ENCODE measurements at places on chromosomes 5 and 9.

- DNase-seq, result no peak
These were observed 412.7 kb downstream of the CTNND2 start for GRCh38 chr5:11491404-11492075.

- no peak for DNase-seq
These were observed 283.8 kb upstream of the DMRT1 start for GRCh38 chr9:557601-558201.

DNA sequence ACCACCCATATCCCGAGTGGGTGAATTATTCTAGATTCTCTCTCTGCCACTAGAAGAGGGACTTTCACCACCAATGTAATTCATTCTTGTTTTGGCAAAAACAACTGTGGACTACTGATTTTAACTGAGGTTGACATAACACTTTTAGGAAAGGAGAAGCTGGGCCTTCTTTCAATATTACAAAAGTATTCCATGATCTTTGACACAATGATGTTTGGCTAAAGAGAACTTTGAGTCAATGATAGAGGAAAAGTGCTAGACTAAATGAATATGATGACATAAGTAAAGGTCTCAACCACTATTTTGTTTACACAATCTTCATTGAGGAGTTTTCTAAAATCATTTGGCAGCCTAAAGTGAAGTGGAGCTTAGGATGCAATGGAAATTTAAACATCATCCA lies 336.9 kb upstream of the PDE4D start:
- no peak for DNase-seq

GRCh38 chr5:173590436-173591055 lies 25.9 kb downstream of the BOD1 start:
- no peak for DNase-seq

DNA sequence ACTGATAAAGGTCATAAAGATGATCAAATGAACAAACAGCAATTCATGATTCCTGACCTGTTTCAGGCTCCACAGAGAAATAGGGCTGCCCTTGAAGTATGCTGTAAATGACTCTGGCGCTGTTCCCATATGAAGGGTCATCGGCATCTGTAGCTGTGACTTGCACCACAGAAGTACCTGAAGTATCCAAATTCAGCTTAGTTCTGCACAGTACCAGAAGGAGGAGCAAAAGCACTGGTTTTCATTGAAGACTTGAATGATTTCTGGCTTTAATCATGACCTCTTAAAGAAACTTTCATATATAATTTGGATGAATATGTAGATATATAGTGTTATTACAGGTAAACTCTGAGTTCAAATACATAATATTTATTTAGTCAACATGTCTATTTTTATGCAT lies 109.1 kb downstream of the CDH10 start:
- DNase-seq, result no peak

DNA sequence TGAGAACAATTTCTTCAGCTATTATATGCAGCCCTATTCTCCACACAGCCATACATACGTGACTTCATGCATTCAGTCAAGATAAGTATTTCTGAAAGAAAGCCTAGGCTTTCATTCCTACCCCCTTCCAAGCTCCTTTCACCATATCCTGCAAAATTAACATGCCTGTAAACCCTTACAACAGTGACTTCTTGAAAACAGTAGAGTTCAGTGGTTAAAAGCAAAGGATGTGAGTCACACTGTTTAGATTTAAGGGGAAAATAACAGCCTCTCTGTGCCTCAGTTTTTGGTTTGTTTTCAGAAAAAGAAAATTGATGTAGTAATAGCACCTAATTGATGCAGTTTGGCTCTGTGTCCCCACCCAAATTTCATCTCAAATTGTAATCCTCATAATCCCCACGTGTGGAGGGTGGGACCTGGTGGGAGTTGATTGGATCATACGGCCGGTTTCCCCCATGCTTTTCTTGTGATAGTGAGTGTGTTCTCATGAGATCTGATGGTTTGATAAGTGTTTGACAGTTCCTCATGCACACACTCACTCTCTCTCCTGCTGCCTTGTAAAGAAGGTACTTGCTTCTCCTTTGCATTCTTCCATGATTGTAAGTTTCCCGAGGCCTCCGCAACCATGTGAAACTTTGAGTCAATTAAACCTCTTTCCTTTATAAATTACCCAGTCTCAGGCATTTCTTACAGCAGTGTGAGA lies 264.8 kb downstream of the CETN3 start:
- no peak for DNase-seq

DNA sequence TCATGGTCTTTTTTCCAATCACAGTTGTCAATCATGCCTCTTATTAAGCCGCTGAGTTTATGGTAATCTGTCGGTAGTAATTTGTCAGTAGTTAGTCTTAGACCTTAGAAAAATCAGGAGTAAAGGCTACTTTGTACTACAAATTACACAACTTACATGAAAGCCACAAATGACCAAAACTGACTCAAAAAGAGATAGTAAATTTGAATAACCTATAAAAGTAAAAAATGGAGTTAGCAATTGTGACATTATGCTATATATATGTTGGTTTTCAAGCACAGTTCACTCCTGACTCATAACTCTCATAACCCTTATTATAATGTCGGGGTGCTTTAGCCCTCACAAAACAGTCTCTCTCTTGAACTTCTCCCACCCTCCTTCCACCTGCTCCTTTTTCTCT lies 251.8 kb downstream of the ROR2 start:
- DNase-seq, result no peak

GRCh38 chr5:417301-418161 lies 25.4 kb upstream of the EXOC3 start:
- DNase-seq, result no peak

DNA sequence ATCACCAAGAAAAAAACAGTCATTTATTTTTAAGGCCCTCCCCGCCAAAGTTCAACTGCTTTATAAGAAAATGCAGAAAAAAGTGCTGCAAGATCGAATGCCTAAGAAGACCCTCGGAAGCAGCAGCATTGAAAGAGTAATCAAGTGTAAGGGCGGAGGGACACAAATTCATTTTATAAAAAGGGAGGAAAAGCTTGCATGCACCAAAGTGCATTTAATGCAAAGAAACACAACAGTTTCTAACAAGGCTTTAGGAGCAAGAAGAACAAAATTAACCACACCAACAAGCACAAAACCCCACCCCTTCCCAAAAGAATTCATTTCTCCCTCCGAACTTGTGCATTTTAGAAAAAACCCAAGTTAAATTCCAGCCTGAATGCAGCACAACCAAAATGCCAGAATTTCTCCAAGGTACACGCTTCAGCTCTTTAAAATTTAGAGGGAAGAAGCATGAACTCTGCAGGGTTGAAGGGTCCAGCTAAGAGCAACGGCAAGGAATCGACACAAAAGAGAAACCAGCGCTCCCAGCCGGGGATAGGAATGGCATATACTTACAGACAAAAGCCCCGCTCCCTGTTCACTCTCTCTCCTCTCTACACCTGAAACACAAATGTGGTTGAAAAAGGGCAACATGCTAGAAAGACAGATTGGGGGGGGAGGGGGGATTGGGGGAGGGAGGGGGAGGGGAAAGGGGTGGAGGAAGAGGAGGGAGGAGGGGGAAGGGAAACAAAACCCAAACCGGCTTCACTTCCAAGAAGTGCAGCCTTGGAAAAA lies at the start of gene NREP:
TSS of gene NREP (minus strand) at position 614 of the 774 bp plus-strand sequence. CDS start 1,422 bp downstream, outside the sequence.
- DNase-seq, result peak; percentile 85

GRCh38 chr5:53472720-53473510 lies 7.5 kb upstream of the FST start:
- DNase-seq, result no peak
